ENCODE measurements at places on chromosomes 6 and 20.
A peak's percentile ranks its signal among the peaks of the same experiment; 100 is the strongest.

GRCh38 chr20:25139029-25139705, 56.3 kb upstream of the ENTPD6 start:
- no peak for DNase-seq

DNA sequence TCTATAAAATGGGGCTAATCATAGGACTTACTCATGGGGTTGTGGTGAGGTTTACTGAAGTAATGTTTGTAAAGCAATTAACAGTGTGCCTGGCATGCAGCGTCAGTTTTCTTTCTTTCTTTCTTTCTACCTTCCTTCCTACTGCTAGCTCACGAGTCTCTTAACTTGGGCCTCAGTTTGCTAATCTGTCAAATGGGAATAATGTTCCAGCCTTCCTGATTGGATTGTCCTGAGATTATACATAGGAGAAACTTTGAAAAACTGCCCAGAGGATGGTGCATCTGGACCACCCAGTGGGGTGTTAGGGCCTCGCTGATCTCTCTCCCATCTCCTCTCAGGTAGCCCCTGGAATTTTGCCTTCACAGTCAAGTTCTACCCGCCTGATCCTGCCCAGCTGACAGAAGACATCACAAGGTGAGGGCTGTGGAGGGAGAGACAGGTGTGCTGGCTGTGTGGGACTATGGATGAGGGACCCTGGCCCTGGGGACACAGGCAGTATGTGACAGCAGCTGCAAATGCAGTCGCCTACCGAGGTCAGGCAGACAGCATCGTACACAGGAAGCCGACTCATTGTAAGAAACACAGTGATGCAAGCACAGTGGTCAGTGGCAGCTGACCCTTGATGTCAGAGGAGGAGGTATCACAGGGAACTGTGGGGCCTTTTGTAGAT, 27.5 kb downstream of the EPB41L1 start:
- DNase-seq: peak; percentile 44

DNA sequence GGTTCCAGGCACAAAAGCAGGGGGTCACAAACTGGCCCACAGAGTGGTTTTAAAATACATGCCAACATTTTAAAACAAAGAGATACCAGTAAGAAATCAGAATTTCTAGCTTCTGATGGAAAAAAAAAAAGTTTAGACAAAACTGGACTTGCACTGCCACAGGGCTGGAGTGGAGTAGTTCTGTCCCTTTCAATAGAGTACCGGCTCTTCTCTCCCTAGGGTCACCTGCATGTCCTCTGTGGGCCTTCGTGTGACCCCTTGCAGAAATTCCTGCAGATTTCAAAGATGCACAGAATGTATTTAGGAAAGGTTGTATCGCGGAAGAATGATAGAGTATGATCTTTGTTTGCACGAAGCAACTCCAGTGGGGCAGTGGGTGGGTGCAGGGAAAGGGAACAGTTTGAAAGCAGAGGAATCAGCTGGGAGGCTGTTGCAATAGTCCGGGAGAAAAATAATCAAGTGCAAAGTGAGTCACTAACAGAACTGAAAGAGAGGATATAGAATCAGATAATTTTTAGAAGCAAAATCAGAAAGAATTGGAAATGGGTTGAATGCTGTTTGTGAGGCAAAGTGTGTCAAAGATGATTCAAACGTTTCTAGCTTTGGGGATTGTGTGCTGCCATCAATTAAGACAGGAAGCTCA, 97.3 kb upstream of the STXBP5 start:
- no peak for DNase-seq

GRCh38 chr20:50376179-50376887, 133.8 kb upstream of the PTPN1 start:
- no peak for DNase-seq

- no peak for DNase-seq
Measured at GRCh38 chr20:33970229-33970628, 23.5 kb upstream of the RALY start.

GRCh38 chr6:33861722-33862121, 57.9 kb upstream of the MLN start:
- DNase-seq: no peak

DNA sequence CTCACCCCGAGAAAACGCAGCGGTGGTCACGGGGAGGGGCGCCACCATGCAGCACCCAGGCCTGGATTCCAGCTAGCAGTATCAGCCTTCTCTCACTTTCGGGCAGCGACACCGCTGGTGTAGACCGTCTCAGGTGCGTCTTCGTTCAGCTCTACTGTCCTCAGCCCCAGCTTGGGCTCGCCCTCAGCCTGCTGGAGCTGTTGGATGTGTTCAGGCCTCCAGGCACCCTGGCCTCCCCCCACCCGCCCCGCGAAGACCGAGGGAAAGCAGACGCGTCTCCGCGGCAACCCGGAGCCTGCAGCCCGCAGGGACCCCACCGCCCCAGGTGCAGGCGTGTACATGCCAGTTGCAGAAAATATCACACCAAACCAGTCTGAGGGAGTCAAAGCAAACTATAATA, 60.8 kb upstream of the CARMIL1 start:
- no peak for DNase-seq

DNA sequence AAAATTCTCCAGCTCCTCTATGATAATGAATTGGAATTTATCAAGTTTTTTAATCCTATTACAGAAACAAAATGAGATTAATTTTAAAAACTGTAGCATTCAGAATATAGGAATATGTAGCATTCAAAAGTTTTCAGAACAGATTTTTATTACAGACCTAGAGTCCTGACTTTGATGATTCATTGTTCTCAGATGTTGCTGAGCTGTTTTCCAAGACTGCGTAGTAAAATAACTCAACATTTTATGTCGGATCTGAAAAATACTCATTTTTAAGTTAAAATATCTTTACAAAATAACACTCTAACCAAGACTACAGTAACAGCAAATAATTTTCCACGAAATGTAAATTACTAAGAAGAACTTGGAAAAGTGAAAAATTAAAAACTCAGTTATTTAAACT, 67.1 kb downstream of the SYCP2 start:
- no peak for DNase-seq

- DNase-seq: no peak
Measured at GRCh38 chr6:13528777-13529343, 41.5 kb upstream of the GFOD1 start.

DNA sequence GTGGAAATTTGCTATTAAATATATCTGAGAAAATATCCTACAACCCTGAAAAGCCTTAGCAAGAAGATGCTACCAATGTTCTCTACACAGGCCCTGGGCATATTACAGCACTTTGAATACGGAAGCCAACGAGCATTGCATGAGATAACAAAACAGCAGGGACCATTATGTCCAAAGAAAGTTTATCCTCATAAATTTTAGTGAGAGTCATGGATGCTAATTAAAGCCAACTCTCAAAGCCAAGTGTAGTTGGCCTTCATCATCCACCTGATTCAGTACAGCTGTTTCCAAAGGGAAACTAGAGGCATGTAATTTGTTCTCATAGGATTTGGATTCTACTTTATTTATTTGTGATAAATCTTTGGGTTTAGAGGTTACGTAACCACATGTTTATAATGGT, 564.8 kb downstream of the RFPL4B start:
- DNase-seq: no peak

GRCh38 chr6:136173519-136174507, 76.3 kb downstream of the MTFR2 start:
- DNase-seq: no peak

- no peak for DNase-seq
Measured at GRCh38 chr6:112038268-112038667, 15.6 kb upstream of the CCN6 start.

GRCh38 chr6:122059918-122060317, 339.5 kb upstream of the HSF2 start:
- no peak for DNase-seq

DNA sequence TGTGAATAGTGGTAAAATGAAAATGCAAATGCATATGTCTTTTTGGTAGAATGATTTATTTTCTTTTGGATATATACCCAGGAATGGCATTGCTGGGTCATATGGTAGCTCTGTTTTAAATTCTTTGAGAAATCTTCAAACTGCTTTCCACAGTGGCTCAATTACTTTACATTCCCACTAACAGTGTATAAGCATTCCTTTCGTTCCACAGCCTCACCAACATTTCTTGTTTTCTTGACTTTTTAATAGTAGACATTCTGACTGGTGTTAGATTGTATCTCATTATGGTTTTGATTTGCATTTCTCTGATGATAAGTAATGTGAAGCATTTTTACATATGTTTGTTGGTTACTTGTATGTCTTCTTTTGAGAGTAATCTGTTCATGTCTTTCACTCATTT, 144.0 kb downstream of the SIM1 start:
- DNase-seq: no peak

DNA sequence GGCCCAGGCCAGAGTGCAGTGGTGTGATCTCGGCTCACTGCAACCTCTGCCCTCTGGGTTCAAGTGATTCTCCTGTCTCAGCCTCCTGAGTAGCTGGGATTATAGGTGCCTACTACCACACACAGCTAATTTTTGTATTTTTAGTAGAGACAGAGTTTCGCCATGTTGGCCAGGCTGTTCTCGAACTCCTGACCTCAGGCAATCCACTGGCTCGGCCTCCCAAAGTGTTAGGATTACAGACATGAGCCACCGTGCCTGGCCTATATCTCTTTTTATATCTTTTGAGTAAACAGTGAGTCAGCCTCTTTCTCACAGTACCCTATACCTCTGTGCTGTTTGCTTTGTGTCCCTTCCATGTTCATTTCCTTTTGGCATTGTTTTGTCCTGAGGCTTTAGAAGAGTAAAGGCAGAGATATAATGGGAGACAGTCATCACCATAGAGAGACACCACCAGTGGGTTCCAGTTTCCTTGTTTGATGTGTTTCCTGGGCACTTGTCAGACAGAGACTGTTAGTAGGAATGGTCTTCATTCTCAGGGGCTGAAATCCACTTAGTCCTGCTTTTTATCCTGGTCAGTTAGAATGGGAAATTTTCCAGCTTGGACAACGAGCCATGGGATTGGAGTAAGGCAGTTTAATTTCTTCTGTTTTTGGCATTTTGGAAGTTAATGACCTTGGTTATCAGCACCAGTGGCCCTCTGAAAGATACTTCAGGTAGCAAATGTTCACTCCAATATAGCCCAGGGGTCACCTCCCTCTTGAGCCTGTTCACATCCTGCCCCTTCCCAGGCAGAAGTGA, 32.2 kb upstream of the ASXL1 start:
- DNase-seq: peak; percentile 49

- DNase-seq: no peak
Measured at GRCh38 chr6:119348748-119349360, 707 bp downstream of the MAN1A1 start.

DNA sequence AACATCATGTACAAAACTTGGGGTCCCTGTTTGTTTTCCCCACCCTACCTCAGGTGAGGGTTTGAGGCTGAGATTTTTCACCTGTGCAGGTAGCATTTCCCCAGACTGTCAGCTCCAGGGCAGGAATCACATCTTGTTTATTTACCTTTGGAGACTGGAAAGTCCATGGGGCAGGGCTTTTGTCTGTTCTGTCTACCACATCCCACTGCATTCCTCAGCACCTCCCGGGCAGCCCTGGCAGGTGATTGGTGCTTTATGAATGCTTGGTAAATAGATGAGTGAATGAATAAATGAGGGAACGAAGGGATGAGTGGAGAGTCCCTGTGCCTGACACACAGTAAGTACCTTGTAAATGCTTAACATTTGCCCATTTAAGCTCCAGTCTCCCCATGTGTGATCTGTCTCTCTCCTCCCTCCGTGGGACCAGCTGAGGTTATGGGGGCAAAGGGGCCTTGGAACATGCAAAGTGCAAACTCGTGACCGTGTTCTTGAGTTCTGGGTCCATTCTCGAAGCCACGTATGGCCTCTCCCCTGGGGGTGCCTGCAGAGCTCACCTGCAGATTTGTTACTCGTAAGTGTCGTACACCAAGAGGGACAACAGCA, 69.7 kb upstream of the PMEPA1 start:
- DNase-seq: no peak

- DNase-seq: no peak
Measured at GRCh38 chr20:26295006-26295405, 598.4 kb upstream of the ZNF337 start.

DNA sequence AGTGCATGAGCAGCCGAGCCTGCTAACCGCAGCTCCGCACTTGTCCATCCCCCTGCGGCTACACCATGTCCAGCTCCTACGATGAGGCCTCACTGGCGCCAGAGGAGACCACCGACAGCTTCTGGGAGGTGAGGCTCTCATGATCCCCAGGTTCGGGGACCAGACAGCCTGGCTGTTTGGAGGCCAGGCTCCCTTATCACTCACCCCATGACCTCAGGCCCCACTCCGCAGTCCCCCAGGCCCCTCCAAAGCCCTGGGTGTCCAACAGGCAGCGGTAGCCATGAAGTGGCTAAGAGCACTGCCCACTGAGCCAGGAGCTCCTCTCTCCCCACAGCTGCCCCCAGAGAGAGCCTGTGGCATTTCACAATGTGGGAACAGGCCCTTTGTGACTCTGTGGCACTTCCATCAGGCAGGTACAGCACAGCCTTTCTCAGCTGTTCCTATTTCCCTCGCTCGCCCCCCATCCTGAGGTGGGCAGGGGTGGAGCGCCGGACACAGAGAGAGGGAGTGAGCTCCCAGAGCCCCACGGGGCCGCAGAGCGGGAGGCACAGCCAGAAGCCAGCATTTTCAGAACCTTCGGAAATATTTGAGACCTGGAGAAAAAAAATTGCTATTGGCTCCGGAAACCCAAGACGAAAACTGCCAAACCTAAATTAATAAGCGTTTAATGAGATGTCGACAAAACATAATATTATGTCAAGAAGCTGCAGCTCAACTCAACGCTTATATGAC, 29.7 kb downstream of the SPDEF start:
- no peak for DNase-seq

GRCh38 chr6:150346346-150346745, 22.5 kb upstream of the IYD start:
- no peak for DNase-seq

DNA sequence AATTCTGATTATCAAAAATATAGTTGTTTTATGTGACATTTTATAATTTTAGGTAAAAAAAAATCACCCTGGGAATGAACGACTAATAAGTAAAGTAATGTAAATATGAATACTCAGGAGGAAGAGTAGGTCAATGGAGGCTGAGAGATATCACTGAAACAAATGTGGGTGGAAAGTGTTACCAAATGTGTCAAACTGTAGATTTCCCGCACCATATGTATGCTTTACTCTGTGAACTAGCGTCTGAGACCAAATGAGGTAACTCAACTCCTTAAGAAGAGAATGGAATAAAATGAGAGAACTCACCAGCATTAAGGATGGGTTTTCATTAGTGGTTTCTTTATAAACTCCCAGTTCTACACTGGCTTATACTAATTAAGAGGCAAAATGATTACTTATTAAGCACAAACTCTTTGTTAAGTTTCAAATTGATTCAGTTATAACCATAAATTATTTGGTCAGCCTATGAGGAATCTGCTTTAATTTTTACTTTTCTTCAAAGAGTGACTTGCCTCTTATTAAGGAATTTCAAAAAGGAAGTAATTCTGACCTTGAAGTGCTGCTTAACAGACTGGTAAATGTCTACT, 784.7 kb upstream of the GJE1 start:
- no peak for DNase-seq

- DNase-seq: no peak
Measured at GRCh38 chr6:52271852-52272460, 12.6 kb downstream of the MCM3 start.

DNA sequence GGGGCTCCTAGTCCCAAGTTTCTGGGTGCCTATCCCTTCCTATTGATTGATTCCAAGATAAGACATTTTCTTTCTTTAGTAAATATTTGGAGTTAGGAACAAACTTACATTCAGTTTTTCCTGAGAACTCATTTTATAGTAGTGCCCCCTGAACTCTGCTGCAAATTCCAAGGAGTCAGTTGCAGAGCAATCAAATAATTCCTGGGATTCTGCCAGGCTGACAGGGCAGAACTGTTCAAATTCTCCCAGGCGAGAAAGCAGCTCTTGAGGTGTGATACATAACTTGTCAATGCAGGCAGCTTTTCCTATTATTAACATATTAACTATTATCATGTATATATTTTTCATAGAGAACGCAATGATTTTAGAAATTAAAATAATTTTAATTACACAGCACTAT, 15.9 kb upstream of the ZBTB24 start:
- DNase-seq: no peak
